ENCODE measurements at places on chromosomes 3 and 15.

DNA sequence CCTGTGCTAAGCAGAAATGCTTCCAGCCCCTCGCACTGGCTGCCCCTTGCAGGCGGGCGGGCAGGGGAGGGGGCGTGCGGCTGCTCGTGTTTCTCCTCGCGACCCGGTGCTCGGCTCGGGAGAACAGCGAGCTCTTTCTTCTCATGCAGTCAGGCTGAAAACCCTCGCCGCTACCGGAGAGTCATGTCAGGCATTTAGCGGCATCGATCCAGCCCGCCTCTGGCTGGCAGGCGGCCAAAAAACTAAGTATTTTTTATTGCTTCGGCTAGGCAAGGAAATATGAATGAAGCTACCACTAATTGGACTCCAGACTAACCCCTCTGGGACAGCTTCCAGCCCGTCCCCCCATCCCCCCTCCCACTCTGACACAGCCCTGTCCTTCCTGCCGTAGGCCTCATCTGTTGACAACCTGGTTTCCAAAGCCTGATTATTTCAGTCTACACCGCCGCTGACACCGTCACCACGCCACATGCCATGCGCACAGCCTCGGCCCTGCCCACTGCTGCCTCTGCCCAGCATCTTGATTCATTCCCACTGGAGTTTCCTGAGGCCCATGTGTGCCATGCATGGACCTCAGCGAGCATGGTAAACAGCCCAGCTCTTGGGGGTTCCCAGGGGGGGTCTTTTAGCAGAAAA lies 35.3 kb downstream of the TLE3 start:
- DNase-seq, result no peak

GRCh38 chr15:70508561-70509281 lies 254.6 kb downstream of the UACA start:
- no peak for DNase-seq

DNA sequence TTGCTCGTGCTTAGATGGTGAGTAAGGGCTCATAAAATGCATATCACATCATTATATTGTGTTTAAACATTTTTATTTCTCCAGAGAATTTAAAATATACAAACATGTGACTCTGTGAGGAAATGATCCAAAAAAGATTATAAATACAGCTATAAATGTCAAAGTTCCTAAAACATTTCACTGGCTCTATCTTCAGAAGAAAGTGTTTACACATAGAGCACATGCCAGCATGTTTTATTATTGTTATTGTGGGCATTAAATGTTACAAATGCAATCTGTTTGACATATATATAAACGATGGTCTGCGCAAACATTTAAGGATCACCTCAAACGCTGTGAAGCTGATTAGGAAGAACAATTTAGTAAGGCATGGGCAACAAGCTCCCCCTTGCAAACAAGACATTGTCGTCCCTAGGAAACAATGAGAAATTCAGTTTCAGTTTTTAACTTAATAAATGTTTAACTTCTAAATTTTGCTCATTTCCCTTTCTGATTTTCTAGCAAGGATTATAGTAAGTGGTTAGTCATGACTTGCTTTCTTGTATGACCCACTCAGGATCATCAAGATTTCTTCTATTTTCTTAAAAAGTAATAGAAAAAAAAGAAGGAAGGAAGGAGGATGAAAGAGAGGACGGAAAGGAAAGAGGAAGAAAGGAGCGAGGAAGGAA lies 207.5 kb downstream of the SATB1 start:
- no peak for DNase-seq

DNA sequence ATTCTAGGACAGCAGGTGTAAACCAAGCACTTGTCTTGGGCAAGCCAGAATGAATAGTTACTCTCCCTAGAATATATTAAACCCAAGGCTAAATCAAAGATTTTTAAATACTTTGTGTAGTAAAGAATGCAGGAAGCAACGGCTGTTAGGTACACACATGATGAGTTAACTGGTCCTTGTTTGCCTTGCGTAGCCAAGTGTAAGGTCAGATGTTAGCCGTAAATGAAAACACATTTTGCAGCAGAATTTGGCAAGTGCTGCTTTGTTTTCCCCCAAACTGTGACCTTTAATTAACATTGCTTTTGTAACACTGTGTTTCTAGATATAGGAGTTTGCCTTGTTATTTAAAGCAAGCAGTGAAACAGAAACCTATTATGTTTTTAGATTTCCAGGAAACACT lies 368.7 kb downstream of the IL5RA start:
- DNase-seq, result no peak

- DNase-seq, result peak; percentile 6
Measured at GRCh38 chr3:111712294-111713167, 117.4 kb upstream of the ZBED2 start.
